ENCODE measurements at places on chromosomes 12 and 14.
A peak's percentile ranks its signal among the peaks of the same experiment; 100 is the strongest.

DNA sequence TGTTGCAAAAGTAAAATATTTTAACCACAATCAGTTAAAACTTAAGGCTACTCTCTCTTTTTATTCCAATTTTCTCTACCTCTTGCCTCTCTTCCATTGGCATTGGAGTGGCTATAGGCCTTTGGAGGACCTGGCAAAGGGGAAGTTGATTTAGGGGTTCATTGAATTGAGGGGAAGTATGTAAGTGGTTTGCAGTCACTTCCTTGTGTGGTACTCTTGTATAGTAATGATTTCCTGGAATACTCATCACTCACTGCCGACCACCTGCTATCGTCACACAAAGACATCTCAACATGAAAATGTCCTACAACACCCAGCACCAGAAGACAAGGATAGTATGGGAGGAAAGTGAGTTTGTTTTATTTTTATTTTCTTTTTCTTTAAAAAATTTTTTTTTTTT lies 45.7 kb upstream of the CPM start:
- DNase-seq = no peak

DNA sequence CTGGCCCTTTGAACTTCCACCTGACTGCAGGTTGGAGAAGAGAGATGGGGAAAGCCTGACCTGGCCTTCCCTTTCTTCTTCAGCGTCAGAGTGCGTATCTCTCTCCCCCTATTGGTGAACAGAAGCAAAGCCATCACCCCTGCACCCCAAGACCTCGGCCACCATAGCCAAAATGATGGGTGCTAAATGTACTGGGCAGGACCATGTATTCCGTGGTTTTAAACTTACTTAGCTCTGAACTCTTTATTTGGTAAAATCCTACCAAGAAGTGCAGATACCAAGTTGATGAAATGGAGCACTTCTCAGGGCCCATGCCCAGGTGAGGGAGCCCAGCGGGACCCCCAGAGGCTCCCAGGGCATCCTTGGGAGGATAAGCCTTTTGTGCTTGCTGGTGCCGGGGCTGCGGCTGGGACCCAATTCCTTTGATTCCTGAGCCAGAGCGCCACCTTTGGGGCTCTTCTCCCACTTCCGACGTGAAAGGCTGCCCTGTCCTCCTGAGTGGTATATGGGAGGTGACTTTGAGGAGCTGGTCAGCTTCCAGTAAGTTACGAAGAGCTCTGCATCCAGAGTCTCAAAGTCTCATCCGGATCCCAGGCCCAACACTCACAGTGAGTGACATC lies 9.4 kb downstream of the CCND2 start:
- no peak for DNase-seq

DNA sequence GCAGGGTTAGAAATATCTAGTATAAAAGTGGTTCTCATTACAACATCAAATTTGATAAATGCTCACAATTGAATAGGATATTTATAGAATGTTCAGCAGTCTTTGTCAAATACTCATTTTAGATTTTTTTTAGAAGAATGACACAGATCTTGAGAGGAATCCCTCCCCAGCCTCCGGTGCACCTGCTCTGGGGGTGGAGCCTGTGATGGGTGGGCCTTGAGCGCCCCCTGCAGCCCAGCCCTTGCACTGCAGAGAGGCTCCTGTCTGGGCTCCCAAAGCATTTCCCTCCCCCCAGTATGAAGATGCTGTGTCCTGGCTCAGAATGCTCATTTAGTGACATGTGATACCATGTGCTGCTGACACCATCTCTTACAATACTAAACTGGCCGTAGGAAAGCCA lies 792.3 kb downstream of the TMEM121 start:
- DNase-seq = no peak

DNA sequence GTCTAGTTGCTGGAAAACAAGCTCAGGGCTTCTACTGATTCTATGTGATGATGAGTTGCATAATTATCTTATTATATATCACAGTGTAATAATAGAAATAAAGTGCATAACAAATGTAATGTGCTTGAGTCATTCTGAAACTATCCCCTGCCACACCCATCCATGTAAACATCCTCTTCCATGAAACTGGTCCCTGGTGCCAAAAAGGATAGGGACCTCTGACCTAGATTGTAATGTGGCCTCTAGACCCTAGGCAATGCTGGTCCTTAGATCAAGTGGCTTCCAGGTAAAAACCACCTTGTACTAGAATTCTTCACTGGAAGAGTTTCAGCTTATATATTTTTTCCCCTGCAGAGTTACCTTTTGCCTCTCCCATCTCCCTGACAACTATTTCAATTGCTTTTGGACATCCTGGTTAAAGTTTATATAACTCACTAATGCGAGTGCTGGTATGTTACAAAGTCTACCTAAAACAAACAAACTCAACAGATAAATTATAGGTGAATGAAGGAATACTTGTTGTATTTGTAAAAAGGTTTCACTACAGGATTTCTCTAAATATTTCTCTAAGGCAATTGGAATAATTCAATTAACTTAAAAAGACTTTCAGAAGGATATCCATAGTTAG lies 462.5 kb downstream of the NAV3 start:
- no peak for DNase-seq

GRCh38 chr14:74963705-74964271 lies 8.4 kb upstream of the PGF start:
- no peak for DNase-seq

DNA sequence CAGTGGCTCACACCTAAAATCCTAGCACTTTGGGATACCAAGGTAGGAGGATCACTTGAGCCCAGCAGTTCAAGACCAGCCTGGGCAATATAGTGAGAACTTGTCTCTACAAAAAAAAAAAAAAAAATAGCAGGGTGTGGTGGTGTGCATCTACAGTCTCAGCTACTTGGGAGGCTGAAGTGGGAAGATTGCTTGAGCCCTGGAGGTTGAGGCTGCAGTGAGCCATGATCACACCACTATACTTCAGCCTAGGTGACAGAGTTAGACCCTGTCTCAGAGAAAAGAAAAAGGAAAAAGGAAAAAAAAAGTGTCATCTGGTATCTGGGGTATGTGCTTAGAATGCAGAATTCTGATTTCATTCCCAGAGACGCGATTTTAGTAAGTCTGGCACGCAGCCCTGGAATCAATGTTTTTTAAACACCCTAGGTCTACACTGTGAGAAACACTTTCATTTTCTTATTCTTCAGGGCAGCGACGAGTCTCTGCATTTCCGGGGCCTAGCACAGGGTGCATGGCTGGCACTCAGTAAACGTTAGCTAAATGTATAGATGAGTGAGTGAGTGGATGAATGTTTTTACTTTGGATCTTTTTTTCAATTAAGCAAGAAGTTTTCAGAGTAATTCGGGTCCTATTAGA lies 243.8 kb upstream of the PWP1 start:
- DNase-seq = peak; percentile 46

GRCh38 chr14:24207104-24207551 lies 1.6 kb downstream of the TSSK4 start:
- no peak for DNase-seq

DNA sequence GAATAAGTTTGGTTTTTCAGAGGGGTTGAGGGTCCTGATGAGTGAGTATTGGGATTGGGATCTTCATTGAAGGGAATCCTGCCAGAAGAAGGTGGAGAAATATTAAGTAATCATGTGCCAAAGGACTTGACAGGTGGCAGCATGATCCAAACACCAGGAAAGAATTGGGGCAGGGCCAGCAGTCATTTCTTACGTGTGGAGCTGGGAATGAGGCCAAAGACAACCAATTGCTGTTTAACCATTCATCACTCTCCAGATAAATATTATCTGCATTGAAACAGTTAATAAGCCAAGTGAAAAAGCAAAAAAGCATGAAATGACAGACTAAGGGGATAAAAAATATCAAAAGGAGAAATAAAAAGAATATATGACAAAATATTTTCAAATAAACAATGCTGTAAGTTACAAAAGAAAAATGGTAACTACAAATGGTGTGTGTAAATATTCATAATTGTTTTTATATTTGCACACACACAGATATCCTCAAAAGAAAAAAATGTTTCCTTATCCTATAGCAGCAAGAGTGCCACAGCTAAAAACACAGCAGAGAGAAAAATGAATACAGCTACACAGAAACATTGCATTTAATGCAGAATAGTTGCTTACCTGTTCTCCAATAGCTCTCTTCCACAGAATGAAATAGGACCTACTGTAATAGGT lies 26.2 kb downstream of the C2CD5 start:
- peak; percentile 27 for DNase-seq
